Astrocyte (in vitro differentiated cells and primary cell): ENCODE measurements at places on chromosomes 6 and 20.

- no peak for DNase-seq
These were observed 9.0 kb upstream of the AFDN start for GRCh38 chr6:167817729-167818128.

DNA sequence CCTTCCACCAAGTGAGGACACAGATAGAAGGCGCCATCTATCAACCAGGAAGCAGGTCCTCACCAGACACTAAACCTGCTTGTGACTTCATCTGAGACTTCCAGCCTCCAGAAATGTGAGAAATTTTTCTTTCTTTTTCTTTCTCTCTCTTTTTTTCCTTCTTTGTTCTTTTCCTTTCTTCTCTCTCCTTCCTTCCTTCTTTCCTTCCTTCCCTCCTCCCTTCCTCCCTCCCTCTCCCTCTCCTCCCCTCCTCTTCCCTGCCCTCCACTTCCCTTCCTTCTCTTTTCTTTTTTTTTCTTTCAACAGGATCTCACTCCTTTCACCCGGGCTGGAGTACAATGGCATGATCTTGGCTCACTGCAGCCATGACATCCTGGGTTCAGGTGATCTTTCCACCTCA is 37.4 kb upstream of the MCUR1 start:
- DNase-seq, result no peak

- DNase-seq, result peak; percentile 5
These were observed 29.8 kb downstream of the SMPDL3A start for GRCh38 chr6:122818866-122819265.

- DNase-seq, result peak; percentile 3
These were observed 68.3 kb downstream of the ANKRD6 start for GRCh38 chr6:89501222-89501621.

GRCh38 chr6:32108094-32108627 is 977 bp downstream of the TNXB start:
- DNase-seq, result no peak

DNA sequence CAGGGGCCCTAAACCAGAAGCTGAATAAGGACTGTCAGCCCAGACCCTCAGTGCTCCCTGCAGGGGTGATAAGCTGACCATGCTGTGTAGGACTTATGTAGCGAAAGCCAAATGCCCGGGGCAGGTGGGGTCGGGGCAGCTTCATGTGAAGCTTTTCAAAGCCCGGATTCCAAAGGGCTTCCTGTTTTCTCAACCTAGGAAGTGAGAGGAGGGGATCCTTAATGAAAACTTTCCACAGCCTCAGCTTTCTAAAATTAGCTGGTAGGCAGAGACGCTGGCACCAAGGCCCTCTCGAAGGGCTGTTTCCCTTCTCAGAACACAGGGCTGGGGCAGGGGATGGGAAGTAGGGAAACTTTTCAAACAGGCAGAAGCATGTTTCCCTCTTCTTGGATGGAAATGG is 148.9 kb downstream of the NFATC2 start:
- DNase-seq, result no peak

DNA sequence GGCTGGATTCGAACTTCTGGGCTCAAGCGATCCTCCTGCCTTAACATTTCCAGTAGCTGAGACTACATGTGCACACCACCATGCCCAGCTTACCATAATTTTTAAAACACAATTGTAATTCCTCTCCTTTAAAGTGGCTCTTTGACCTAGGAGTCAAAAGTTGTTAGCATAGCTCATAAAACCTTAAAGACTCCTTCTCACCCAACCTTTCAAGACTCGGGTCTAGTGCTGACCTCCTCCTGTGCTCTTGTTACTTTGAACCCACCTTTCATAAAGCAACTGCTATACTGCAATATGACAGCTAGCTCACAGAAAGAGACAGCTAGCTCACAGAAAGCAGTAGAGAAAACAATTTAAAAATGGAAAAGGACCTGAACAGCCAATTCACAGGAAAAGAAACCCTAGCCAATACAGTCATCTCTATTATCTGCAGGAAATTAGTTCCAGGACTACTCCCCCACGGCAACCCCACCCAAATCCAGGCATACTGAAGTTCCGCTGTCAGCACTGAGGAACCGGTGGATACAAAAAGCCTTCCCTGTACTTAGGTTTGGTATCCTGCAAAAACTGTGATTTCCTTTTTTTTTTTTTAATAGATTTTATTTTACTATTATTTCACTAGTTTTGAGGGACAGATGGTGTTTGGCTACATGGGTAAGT is 20.3 kb downstream of the SSR1 start:
- no peak for DNase-seq

DNA sequence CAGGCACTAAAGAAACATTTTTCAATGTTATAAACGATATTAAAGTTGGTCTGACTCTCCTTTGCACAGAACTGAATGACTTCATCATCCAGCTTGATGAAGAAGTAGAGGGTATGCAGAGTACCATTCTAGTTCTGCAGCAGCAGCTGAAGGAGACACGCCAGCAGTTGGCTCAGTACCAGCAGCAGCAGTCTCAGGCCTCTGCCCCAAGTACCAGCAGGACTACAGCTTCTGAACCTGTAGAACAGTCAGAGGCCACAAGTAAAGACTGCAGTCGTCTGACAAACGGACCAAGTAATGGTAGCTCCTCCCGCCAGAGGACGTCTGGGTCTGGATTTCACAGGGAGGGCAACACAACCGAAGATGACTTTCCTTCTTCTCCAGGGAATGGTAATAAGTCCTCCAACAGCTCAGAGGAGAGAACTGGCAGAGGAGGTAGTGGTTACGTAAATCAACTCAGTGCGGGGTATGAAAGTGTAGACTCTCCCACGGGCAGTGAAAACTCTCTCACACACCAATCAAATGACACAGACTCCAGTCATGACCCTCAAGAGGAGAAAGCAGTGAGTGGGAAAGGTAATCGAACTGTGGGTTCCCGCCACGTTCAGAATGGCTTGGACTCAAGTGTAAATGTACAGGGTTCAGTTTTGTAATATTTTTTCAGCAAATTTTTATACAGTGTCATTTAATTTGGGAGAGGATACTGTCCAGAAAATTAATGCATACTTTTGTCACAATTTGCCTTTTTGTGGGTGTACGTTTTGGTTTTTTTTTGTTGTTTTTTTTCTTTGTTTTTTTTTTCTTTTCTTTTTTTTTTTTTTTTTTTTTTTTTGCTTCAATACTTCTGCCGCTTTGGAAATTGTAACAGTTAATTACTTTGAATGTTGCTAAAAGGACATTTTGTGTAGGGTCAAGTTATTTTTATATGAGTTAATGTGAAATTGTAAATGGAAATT is 6.6 kb upstream of the ACAT2 start:
- no peak for DNase-seq

DNA sequence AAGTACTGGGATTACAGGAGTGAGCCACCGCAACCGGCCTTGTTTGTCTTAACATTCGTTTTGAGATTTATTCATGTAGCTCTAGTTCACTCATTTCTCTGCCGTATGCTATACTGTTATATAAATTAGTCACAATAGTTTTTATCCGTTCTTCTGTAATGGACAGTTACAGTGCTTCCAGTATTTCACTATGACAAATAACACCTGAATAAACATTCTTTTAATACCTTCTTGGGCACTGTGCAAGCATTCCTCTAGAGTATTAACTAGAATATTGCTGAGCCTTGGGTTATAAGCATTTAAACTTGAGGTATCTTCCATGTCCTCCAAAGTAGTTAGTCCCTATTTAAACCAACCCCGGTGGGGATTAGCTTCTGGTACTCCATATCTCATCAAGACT is 45.6 kb downstream of the STK38 start:
- DNase-seq, result peak; percentile 48

GRCh38 chr6:16302721-16303552 is 64.5 kb downstream of the GMPR start:
- DNase-seq, result no peak

- no peak for DNase-seq
These were observed 46.2 kb downstream of the NHLRC1 start for GRCh38 chr6:18076231-18076630.

DNA sequence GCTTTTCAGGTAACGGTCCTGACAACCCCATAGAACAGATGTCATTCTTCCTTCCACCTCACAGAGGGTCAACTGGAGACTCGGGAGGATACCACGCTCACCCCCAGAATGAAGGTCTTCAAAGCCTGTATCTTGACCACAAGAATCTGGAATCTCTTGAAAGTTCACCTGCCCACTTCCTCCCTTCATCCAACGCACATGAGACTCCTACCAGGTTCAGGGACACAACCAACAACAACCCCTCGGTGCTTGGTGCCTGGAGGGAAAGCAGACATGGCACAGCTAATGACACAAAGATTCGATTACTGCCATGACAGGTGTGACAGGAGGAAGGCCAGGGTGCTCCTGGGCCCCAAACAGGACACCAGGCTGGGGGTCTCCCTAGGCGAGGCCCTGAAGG is 8.2 kb downstream of the PMEPA1 start:
- no peak for DNase-seq

GRCh38 chr6:51459958-51460357 is 627.5 kb downstream of the PKHD1 start:
- DNase-seq, result no peak
